Activated CD8-positive, alpha-beta memory T cell treated with anti-CD3 and anti-CD28 coated beads for 48 hours (primary cell): ENCODE measurements at places on chromosomes 4 and X.

DNA sequence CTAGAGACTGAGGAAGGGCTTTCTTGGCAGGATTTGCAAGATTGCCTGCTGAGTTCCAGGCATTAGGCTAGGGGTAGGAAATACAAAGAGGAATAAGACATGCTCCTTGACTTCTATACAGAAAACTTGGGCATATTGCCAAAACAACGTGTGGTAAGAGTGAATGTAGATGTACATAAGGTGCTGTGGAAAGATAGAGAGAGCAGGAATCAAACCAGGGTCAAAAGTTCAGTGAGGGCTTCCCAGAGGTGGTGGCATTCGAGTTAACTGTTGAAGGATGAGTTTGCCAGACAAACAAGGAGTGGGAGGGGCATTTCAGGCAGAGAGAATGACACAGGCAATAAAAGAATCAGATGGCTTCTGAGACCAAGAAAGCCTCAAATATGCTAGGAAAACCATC, 187.9 kb downstream of the KDR start:
- no peak for DNase-seq

DNA sequence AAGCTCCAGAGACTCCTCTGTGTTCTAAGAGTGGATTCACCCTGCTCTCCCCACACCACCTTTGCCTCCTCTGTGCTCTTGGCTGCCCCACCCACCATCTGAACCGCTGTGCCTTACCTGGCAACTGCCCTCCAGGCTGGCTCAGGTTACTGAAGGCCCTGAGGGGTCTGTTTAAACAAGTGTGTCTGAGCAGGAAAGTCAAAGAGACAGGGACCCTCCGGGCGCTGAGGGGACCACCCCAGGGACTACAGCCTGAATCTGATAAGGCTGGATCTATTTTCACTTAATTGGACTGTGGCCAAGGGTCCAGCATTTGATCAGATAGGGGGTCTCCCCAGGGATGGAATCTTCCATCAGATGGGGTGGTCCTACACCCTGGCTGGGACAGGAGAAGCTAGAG, 10.4 kb upstream of the MSX1 start:
- DNase-seq, result no peak

- no peak for DNase-seq
These were observed 71.9 kb downstream of the MAGEB17 start for GRCh38 chrX:16239211-16239610.

- no peak for DNase-seq
These were observed 54.9 kb upstream of the FRAS1 start for GRCh38 chr4:78002260-78002659.
